ENCODE measurements at places on chromosomes 3 and 15.

DNA sequence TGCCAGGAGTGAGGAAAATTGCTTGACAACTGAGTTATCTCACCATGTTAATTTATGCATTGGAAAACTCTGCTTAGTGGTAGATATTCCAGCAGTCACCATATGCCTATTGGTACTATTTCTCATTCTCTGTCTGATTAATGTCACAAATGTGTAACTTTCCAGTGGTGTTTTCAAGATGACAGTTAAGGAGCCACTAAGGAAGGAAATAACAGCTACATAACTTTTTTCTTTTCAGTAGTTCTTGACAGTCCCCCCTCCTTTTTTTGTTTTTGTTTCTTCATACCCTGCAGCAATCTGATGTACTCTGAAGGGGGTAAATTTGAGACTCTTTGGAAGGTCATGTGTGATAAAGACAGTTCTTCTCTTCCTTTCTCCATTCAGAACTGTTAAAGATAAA is 13.1 kb downstream of the RASA2 start:
- DNase-seq = no peak

DNA sequence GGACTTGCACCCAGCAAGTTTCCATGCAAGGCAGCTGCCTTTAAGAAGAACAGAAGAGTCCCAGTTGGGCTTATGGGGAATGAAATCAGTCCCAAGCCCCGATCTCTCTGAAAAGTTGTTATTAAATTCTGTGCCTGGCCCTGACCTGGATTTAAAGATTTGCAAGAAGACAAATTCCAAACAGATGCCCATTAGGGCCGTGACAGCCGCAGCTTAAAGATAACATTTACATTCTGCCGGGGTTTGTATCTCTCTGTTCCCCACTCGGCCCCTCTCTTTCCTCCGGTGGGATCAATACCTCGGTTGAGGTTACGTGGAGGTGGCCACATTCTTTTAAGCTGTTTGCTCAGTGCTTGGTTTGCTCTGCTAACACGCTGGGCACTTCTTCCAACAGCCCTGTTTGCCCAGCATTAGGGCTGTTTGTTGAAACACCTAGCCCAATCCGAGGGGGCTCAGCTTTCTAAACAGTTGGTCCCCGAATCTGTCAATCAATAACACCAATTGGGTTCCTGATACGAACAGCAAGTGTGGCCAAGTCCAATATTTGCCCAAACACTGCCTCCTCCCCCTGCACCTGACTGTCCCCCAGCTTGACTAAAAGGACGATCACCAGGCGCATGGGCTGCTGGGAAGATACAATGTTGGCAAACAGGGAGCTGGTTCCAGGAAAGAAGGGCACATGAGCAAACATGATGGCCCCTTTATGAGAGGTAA is 108.6 kb downstream of the RPLP1 start:
- no peak for DNase-seq

GRCh38 chr3:115254492-115255196 is 107.6 kb upstream of the ZBTB20 start:
- DNase-seq = no peak

DNA sequence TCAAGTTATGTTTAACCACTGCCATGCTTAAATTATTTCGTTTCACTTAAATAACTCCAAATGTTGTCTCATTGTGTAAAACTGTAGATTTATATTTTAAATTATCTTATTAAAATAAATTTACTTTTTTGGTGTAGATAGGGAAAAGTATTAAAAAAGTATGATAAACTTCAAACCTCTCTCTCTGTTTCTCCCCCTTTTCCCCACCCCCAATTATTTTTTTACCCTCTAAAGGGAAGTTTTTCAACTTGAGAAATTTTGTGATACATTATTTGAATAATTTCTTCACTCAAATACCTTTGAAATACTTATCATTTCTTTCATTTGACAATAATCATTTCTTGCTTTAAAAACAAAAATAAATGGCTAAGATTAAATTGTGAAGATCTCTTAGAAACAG is 66.9 kb upstream of the EIF1B start:
- no peak for DNase-seq

DNA sequence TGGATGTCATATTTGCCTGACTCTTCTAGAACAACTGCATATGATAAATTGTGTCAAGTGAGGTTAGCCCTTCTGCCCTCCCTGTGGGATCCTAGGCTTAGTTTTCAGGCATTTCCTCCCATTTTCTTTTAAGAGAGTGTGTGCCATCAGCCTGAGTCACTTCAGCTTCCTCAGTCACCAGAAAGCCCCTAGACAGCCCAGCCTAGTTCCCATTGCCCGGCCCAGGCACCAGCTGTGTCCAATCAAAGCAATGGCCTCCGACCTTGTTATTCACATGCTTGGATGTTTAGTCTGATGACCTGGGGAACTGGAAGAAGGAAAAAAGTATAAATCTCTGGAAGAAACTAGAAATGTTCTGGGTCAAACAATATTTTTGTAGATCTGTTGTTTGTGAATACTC is 221.9 kb upstream of the LRIG1 start:
- no peak for DNase-seq

GRCh38 chr15:60101416-60101815 is 97.3 kb downstream of the FOXB1 start:
- DNase-seq = no peak

DNA sequence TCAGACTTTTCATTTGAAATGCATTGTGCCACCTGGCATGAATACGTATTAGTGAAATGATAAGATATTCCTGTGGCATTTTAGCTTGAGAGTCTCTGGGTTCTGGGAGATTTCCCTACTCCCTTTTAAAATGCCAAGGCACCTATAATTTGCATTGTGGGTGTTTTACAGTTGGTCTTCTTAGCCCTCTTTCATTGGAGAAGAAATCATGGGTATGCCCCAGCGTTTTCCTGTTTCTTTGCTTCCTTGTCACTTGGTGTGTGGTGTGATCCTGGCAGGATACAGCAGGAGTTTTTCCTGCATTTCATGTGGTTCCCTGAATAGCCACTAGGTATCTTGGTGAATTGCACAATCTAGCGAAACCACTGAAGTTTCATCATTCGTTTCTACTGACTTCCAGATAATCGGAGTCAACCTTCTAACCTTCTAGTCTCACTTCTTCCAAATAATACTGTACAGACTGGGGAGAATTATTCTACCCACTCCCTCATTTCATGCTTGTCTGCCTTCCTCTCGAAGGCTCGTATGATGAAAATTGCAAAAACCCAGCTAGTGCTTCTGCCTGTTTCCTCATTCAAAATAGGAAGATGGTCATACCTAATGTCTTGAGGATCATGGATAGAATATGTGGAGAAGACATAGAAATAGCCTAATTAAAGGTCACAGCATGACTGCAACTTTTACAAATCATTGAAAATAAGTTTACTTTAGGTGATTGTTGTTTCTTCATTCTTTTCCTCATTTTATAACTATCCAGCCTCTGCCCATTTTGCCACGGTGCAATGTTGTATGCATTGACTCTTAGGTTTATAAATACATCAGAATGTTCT is 2.6 kb downstream of the BHLHE40 start:
- no peak for DNase-seq

GRCh38 chr3:171350364-171350763 is 109.8 kb downstream of the TNIK start:
- DNase-seq = no peak

GRCh38 chr3:60190073-60190472 is 1061.2 kb downstream of the FHIT start:
- no peak for DNase-seq

- DNase-seq = no peak
Measured at GRCh38 chr3:194573680-194574437, 59.4 kb downstream of the TMEM44 start.

DNA sequence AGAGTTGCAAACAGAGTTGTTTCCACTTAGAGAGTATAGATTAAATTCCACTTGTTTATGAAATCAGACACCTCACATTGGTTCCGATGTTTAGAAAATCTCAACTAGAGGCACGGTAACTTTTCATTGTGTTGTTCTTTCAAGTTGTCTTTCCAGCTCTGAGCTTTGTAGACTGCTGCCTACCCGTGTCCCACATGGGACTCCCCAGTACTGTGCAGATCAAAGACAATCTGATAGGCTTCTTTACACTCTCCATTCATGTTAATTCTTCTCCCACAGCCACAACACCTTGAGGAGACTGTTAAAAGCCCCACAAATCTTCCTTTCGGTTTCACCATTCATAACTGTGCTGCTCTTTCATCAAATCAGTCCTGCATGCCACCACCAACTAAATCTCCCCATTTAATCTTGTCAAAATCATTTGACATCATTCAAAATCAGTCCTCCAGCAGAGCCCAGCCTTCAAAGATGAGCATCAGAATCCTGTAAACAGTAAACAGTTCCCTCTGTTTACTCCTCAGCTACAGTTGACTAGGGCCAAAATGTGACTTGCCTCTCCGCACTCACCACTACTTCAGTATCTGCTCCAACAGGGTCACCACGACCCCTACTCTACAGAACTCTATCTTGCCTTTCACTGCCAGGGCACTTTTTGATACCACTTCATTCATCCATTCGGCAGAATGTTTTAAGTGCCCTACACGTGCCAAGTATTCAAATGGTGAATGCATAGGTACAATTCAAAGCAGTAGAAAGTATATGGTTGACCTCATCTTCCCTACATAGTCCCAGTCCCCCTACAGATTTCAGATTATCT is 8.3 kb downstream of the ANXA2 start:
- no peak for DNase-seq

DNA sequence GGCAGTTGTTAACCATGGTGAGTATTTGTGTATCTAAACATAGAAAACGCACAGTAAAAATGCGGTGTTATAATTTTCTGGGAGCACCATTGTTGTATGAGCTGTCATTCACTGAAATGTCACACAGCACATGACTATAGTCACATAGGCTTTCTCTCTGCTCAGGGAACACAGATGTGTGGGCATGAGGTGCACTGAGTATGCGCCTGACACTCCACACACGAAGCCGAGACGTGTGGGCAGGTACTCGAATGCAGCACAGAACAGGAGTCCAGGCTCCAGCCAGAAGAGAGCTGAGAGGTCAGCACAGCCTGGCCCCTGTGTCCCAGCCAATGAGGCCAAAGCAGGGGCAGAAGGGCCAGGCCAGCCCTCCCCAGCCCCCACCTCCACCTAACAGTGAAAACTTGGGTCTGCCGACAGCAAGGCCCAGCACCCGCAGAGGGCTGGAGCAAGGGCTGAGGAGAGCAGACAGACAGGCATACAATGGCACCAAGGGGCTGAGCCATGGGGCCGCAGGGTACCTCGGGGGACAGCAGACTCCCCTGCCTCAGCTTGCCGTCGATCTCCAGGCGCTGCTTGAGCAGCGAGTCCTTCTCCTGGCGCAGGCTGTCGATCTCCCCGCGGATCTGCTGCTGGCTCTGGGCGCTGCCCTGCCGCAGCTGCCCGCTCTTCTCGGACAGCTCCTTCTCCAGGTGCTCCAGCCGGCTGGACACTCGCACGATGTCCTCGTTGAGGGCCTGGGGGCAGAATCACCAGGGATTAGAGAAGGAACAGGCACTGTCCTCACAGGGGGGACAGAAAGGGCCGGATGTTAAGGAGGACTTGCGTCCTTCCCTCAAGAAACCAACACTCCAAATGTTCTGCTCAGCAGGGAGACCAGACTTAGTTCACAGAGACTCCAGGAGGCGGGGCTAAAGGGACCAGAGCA is 24.0 kb downstream of the KIF7 start:
- DNase-seq = no peak

GRCh38 chr3:65582012-65582717 is 456.6 kb downstream of the MAGI1 start:
- DNase-seq = no peak

DNA sequence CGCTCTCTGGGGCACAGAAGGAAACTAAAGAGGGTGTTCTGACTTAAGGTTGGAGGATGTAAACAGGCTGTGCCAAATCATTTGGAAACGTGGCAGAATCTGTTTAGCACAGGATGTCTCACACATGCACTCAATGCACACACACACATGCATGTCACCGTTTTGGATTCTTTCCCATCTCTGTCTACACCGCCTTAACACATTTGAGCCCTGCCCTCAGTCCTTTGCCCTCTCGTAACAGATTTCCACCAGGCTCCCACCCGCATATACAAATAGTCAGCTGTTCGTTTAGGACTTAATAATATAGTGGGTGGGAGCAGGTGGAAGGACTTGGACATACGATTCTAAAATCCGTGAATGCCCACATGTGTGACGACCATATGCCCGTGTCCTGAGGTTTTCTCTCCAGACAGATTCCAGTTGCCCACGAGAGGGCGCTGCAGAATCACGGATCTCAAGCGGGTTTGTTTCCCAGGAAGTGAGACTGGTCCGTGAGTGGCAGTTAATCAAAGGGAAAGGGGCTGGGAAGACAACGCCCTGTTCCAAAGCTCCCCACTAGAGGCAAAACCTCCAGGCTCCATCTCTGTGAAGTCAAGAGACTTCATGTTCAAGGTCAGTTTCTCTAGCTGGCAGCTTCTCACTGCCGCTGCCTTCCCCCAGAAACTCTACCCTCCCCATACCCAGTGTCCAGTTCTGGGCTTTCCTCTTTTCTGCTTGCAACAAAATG is 44.5 kb downstream of the NOX5 start:
- DNase-seq = peak; percentile 63

- no peak for DNase-seq
Measured at GRCh38 chr3:78839693-78840092, 928.1 kb downstream of the ROBO1 start.

- no peak for DNase-seq
Measured at GRCh38 chr3:23183731-23184130, 19.4 kb upstream of the UBE2E2 start.

GRCh38 chr3:108599677-108600409 is 10.3 kb downstream of the DZIP3 start:
- DNase-seq = no peak

DNA sequence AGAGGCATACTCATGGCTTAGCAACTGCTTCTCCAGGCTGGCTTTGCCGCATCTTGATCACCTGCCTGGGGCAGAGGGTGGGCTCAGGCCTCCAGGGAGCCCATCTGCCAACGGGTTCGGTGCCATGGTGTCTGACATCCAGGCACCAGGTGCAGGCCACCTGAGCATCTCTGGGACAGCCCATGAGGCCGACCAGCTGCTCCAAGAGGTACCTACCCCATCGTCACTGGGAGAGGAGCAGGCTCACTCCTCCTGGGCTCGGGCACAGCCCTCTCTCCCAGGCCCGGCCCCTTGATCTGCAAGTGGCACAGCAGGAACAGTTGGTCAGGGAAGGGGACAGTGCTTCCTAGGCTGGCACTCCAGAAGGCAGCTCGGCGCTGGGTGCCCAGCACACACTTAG is 21.9 kb downstream of the TPRA1 start:
- peak; percentile 91 for DNase-seq

DNA sequence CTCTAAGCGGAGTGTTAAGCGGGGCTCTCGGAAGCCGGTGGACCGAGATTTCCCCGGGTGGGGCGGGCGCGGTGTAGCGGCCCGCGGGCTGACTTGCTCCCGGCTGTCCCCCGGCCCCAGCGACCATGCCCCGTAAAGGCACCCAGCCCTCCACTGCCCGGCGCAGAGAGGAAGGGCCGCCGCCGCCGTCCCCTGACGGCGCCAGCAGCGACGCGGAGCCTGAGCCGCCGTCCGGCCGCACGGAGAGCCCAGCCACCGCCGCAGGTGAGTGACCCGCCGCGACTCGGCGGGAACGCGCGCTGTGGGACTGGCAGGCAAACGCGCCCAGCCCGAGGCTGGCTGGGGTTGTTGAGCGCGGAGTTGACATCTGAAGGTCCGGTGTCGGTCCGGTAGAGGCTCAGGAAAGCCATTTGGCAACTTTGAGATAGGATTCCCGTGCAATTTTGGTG is 1.3 kb downstream of the SMC4 start:
- DNase-seq = no peak

Measured in DMS79 (cell line).